ENCODE measurements at places on chromosomes 6 and 20.
A peak's percentile ranks its signal among the peaks of the same experiment; 100 is the strongest.

DNA sequence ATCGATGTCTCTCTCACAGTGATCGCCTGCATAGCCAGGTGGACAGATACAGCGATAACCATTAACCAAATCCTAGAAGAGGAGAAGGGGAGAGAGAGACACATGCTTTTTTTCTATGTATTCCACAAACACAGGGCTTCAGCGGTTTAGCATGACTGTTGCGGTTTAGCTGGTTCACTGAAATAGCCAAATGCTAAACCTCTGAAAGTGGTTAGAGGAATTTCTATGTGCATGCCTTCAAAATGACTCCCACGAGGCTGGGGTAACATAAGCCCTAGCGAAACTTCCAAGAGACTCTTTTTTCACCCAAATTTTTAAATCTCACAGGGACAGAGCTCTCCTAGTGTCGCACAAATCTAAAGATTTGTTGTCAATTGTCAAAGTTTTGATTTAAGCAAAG lies 25.1 kb downstream of the JAG1 start:
- DNase-seq: peak; percentile 1

- DNase-seq: no peak
These were observed 41.4 kb downstream of the HLA-F start for GRCh38 chr6:29764422-29765196.

GRCh38 chr6:81831274-81831673 lies 78.8 kb upstream of the TENT5A start:
- DNase-seq: no peak

GRCh38 chr20:36672991-36673390 lies 27.0 kb upstream of the SLA2 start:
- DNase-seq: no peak

DNA sequence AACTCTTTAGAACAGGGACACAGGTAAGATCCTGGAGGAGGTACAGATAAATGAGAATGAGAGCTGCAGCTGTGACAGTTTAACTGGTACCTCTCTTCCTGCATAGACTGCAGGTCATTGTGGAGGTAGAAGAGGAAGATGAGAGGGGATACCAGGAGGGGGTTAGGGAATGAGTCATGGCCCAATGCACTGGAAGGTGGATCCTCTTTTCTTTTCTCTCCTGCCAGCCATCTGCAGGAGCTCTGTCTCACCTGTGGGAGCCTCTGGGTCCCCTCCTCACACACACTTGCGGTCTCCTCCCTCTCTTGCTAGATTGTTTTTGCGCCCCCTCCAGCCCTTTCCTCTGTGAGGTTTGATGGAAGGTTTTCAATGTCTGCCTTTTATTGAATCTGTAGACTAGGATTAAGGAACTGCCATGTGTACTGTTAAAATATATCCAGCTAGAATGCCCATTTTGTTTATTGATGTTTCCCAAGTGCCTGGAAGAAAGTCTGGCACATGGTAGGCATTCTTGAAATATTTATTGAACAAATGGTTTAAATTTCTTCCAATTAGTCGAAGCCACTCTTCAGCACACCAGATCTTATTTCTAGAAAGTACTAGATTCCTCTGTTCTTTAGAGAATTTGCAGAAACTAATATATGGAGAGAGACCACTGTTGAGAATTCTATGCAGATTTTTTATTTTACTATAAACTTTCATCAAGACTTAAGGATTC lies 13.0 kb downstream of the C6orf163 start:
- DNase-seq: no peak

- DNase-seq: no peak
These were observed 99.8 kb downstream of the FILIP1 start for GRCh38 chr6:75393806-75394205.

GRCh38 chr6:79436241-79436640 lies 101.0 kb downstream of the LCA5 start:
- no peak for DNase-seq

DNA sequence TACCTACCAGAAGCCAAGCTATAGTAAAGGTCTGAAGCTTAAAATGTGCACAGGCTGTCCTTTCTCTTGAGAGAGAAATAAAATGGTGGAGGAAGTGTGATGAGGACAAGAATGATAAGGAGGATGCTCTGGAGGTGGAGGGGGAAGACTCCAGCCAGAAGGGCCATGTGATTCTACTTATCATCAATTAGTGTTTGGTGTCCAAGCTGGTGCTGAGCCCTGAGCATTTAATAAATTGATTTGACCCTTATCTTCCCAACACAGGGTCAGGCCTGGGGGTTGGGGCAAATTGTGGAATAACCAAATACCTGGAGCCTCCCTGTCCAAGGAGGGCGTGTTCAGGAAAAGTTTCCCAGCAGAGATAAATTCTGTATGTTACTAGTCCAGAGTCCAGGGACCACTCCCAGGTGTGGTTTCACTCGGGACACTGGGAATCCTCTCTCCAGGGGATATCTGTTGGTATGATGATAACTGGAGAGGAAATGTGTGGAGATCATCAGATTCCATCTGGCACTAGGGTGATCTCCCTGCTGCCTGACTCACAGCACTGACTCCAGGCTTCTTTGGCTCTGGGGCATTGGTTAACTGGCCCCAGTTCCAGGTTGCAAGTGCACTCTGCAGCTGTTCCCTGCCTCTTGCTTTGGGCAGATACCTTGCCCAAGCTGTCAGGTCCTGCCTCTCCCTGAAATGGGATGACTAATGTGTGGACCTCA lies 3.8 kb upstream of the MYBL2 start:
- no peak for DNase-seq

DNA sequence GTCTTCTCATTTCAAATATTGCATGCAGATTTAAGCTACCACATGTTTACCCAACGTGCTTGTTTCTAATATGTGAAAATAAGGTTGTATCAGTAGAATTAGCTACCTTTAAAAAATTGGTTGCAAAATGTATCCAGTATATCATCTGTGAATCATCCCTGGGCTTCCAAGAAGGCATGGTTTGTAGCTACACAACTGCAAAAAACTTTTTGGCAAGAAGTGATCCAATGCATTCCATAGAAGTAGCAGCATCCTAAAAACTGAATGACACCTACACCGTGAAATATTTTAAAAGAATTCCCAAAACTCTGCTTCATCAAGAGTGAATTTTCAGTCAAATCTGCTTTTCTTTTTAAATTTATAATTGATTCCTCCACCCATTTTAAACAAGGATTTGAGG lies 89.1 kb downstream of the AIG1 start:
- DNase-seq: no peak

DNA sequence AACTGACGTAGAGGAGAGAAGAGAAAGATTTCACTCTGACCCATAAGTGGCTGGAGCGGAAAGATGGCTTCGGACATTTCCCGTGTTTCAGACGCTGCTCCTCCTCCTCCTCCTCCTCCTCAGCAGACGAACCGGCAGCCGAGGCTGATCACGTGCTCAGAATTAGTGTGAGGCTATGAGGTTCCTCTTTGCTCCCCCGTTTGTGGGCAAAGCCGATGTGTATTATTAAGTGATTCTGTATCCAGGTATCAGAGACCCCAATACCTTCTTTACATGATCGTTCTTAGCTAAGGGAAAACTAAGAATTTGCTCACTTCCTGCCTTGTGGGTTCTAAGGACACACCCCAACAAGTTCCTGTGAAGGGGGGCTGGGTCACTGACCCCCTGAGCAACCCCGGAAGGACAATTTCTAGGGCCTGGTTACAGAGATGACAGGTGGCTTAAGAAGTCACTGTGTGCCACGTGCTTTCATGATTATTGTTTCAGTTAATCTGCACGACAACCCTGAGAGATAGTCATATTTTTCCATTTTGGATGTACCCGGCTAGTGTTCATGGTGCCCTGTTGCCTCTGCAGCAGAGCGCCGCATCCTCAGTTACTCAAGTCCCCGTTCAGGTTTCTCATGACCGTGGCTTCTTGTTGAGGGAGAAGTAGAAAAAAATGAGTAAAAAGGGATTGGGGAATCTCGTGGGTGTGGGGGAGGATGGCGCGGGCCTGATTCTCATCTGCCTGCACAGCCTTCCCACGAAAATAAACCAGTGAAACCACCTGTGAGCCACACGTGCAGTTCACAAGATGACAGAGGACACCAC lies 671.8 kb downstream of the QKI start:
- DNase-seq: no peak

DNA sequence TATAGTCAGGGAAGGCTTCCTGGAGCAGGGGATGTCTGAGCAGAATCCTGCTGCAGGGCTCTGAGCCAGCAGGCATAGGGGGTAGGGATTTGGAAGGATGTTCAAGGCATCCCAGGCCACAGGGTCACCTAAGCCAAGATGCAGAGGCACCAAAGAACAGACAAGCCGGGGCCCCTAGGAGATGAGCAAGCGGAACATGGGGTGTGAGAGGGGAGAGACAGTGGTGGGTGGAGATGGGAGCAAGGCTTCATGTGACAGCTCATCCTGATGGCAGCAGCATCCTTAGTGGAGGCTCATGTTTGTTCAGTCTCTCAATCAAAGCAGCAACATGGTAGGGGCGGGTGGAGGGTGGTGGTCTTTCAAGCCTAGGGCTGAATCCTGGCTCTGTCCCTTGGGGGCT lies 29.8 kb upstream of the TCP11 start:
- DNase-seq: no peak

DNA sequence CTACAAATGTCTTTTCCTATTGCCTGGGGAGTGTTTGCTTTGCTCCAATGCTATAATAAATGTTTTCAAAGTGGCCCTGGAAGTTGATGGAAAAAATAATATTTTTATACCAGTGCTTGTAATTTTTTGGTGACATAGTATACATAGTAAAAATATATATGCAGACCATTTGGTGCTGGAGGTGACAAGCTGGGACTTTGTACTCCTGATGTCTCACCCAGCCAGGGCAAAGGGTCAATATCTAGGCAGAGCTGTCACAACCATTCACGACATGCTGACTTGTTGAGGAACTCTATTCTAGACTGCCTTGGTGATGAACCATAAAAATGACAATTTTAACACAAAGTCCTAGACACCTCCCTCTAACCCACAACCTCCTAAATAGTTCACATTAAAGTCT lies 203.0 kb downstream of the PLCB1 start:
- no peak for DNase-seq

GRCh38 chr6:30568245-30568644 lies 3.0 kb upstream of the ABCF1 start:
- no peak for DNase-seq

DNA sequence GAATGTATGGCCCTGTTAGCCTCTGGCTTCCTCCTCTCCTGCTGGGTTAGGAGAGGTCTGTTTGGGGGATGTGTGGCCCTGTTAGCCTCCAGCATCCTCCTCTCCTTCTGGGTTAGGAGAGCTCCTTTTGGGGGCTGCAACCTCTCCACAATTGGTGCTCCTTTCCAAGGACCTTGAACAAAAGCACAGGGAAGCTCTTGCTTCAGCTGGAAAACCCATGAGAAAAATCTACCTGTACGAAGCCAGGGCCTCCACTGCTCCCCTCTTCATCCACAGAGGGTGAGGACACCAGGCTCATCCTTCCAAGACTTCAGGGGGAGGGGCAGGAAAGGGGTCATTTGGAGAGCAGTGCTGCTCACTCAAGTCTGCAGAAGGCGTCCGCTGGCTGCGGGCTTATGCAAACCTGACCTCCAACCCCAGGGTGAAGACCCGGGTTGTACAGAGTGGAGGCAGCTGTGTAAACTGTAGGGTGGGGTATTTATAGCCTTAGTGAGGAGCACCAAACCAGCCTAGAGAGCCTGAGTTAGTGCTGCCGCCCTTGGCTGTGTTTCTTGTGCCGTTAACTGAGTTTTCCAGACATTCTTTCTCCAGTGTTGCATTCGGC lies 62.1 kb downstream of the SLC24A3 start:
- peak; percentile 86 for DNase-seq

- DNase-seq: no peak
These were observed 126.5 kb upstream of the FOXO3 start for GRCh38 chr6:108434222-108434621.

DNA sequence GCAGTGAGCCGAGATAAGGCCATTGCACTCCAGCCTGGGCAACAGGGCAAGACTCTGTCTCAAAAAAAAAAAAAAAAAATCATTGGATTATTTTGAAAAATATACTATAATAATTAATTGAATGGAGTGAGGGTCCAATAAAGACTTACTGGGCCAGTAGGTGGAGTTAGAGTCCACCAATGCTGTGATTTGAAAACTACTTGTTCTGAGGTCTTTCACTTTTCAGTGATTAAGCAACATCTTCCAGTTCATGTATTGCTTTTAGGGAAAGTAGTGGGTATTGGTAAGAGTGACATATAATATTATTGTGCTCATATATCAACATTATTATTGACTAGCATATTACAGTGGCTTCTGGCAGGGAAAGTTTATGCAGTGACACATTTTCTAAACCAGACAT lies 530.3 kb downstream of the KHDRBS2 start:
- DNase-seq: no peak

- no peak for DNase-seq
These were observed 120.6 kb upstream of the AGPAT4 start for GRCh38 chr6:161394437-161394836.

GRCh38 chr20:40863355-40863919 lies 165.2 kb upstream of the TOP1 start:
- DNase-seq: no peak

- DNase-seq: no peak
These were observed 126.5 kb downstream of the TSHZ2 start for GRCh38 chr20:53098621-53099020.

GRCh38 chr20:55390791-55391190 lies 614.5 kb downstream of the CBLN4 start:
- no peak for DNase-seq

DNA sequence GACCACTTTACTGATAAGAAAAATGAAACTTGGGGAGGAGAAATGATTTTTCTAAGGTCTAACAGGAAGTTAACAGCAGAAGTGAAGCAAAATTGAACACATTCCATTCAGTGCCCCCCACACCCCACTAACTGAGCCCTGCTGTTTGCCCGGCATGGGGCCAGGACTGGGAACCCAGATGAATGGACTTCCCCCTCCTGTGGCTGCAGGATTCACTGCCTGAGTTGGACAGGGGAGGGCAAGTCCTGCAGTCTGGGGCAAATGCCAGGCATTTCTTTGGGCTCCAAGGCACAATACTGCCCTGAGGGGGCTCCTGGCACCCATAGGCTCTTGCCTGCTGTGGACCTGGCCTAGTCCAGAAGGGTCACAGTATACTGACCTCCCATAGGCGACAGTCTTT lies 28.3 kb downstream of the FYN start:
- DNase-seq: no peak

DNA sequence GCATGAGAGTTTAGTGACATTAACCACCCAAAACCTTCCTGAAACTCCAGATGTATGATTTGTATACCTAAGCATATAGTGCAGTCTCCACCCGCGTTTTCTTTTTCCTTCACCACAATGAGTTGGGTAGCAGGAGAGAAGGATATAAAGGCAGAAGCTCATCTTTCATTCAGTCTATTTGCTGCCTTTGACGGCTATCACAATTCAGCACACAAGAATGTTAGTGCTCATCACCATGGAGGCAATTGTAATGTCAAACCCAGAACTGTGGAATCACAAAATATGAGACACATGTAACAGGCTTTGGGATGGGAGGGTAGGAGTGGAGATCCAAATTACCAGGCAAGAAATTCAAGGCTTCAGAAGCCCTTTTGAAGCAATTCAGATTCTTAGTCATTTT lies 17.6 kb downstream of the ZHX3 start:
- DNase-seq: no peak
